ENCODE measurements at places on chromosomes 7 and 10.

DNA sequence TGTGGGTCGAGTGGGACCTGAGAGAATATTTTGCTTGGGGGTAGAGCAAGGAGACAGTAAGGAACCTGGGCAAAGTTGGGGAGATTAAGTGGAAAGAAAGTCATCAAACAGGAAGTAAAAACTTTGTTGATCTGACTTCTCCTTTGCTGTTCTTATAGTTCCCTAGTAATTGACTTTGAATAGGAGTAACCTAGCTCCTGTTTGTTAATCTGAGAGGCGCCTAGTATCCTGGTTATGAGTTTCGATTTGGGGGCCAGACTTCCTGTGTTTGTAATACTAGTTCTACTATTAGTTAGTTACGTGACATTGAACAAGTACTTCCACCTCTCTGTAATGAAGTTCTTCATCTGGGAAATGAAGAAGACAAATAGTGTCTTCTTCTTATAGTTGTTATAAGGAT lies 99.1 kb downstream of the ZNF365 start:
- no peak for DNase-seq

GRCh38 chr7:151899513-151900360 lies 22.8 kb upstream of the PRKAG2 start:
- no peak for DNase-seq

GRCh38 chr7:87541648-87542047 lies 59.0 kb downstream of the ABCB1 start:
- no peak for DNase-seq

DNA sequence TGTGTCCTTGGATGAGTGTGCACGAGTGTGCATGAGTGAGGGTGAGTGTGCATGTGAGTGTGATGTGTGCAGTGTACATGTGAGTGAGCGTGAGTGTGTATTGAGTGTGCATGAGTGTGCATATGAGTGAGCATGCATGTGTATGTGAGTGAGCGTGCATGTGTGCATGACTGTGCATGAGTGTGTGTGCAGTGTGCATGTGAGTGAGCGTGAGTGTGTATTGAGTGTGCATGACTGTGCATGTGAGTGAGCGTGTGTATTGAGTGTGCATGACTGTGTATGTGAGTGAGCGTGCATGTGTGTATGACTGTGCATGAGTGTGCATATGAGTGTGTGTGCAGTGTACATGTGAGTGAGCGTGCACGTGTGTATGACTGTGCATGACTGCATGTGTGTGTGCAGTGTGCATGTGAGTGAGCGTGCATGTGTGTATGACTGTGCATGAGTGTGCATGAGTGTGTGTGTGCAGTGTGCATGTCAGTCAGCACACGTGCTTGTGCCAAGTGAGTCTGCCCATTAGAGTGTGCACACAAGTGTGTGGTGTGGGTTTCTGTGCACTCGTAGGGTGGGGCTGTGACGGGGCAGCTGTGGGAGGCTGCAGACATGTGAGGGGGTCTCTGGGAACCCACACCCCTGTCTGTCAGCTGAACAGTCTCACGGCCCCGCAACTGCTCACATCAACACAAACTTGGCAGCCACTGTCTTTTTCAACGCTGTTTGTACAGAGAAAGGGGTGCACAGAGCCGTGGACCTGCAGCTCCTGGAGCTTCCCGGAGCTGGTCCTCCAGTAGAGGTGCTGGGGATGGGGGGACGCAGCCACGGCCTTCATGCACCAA lies 14.8 kb downstream of the FOXL3 start:
- no peak for DNase-seq

DNA sequence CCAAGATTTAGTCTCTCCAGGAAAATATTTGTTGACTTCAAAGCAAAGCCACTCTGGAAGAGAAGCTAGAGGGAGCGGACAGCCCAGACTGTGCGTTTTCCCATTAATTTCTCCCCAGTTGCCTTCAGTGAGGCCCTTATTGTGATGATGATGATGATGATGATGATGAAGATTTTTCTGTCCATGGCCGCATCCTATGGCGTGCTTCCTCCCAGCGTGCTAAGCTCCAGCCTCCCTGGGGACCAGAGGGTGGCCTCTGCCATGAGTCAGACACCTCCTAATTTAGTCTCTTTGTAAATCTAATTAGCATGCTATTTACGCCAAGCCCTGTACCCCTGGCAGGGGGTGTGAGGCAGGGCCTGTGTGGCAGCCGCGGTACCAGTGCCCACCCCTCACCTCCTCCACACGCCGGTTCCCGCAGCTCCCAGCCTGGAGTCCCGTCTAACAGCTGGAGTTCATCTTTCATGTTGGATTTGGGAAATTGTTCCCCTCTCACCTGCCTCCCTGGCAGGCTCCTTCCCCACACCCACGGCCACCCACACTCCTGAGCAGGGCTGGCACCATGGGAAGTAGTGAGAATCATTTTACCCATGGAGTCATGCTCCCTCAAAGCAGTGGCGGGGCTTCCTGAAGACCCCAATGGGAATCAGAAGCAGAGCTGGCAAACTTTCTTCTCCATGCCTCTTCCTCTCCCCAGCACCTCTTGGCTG lies 92.2 kb downstream of the C10orf105 start:
- DNase-seq, result no peak

GRCh38 chr10:71835671-71836595 lies 15.1 kb downstream of the PSAP start:
- peak; percentile 90 for DNase-seq

- no peak for DNase-seq
Measured at GRCh38 chr7:152115021-152115718, 89.7 kb downstream of the GALNT11 start.

- DNase-seq, result no peak
Measured at GRCh38 chr10:120048391-120048790, 155.9 kb downstream of the SEC23IP start.

- no peak for DNase-seq
Measured at GRCh38 chr7:16851829-16852228, 30.0 kb downstream of the AGR3 start.

GRCh38 chr7:70616821-70617220 lies 515.1 kb upstream of the GALNT17 start:
- no peak for DNase-seq

DNA sequence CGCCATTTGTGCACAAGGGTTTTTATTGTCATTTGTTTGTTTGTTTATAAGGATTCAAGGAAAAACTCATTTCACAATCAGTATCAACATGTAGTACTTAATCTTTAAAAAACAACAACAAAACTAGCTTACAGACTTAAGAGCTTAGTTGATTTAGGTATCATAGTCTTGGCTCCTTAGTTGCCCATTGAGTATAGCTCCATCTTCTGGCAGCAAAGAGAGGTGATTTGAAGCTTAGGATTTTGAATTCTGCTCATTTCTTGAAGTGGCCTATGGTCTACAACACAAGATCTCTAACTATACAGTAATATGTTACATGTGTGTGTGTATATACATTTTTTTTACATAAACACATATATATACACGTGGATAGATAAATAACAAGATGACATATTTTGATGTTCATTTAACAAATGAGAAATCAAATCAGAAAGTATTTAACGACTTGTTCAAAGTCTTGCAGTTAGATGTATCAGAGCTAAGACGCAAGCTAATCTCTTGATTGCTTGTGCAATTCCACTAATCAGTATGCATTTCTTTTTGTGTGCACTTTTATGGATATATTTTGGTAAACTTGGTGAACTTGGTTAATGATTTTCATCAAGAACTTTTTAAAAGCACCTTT lies 307.3 kb downstream of the CAMK1D start:
- peak; percentile 45 for DNase-seq

- no peak for DNase-seq
Measured at GRCh38 chr10:80579849-80580637, 42.3 kb downstream of the SH2D4B start.

DNA sequence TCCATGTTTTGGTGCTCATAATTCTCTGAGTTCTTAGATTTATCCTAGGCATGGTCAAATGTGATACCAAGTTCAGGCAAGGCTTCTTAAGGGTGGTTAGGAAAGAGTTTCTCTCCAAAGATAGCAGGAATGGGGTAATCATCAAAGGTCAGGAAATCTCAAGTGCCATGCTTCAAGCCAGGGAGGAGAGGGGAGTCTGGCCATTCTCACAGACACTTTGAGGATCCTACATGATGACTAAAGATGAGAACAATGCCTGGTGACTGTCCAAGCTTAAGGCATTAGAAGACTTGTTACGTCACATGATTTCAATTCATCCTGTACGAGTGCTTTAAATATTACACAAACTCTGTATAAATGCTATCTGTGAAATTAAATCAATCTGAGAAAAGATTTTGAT lies 59.4 kb downstream of the POM121L12 start:
- DNase-seq, result no peak

DNA sequence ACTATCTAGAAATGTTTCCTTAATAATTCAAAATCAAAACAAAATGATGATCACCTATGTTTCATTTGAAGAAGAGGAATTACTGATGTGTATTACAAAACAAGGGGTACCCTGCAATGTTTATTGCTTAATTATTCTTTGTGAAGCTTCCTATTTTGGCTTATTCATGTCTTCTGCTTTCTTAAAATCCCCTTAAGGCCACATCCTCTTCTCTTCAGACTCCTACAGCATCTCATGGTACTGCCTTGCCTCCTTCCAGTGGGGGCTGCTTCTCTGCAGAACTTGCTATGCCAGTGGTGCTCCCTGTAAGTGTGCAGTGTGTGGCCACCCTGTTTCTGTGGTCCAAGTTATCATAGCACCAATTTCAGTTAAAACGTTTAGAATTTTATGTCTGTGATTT lies 35.0 kb downstream of the CCDC146 start:
- peak; percentile 15 for DNase-seq

GRCh38 chr10:118810796-118811505 lies 56.2 kb upstream of the CACUL1 start:
- DNase-seq, result no peak

DNA sequence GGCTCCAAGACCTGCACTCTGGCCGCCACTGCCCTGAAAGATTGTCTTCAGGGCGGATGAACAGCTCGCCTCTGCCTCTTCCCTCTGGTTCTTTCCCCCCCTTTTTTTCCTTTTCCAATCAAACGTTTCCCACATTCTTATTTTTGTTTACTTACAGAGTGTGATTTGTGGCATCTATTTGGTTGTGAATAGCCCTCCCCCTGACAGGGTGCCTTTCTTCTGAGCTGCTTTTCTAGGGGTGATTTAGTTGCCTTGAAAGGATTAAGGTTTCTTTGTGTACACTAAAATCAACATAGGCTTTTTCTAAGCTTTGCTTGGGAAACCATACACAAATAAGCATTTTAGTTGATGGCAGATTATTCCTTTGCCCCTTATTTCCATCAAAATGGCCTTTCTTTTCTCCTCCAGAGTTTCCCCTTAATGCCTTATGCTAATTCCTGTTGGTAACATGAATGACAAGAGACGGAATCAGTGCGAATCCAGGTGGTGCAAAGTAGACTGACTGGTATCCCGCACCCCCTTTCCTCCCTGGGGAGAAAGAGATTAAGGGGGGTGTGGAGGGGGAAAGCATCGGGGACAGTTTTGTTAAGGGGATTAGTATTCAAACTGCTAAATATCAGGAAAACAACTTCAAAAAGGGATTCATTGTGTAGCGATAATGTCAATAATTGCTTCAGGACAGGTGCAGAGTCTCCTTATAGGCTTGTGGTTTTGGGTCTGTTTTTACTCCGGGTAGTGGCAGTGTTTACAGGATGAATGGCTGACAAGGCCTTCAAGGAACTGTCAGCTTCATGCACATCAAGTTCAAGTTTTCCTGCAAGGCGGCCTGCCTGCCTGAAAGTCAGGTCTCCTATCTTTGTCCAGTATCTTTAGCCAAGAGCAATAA lies 431.6 kb upstream of the GALNT17 start:
- DNase-seq, result no peak

- DNase-seq, result no peak
Measured at GRCh38 chr7:33642312-33642711, 263.0 kb upstream of the BMPER start.

DNA sequence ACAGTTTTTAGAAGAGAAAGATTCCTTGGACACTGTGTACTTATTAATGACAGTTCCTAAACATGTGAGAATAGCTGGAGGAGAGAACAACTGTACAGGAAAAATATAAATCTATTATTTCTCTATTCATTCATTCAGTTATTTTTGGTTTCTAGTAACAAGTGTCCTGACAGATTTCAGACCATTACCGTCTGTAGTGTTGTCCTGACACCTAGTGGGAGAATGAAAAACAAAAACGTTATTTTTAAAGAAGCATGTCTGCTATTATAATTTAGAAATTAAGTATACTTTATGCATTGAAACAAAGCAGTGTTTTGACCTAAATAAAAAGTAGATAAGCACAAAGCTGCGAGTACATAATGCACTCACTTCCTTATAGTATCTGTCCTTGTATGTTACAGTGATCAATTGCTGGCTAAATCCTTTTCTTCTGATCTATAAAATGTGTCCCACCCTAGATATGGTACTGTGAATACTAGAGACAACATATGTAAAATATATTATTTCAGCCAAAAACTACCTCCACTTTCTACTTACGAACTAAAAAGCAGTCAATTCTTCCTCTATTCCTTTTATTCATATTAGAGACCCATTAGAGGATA lies 575.6 kb downstream of the ARL4A start:
- DNase-seq, result peak; percentile 1

GRCh38 chr7:31921047-31921446 lies 149.2 kb downstream of the PDE1C start:
- DNase-seq, result no peak

DNA sequence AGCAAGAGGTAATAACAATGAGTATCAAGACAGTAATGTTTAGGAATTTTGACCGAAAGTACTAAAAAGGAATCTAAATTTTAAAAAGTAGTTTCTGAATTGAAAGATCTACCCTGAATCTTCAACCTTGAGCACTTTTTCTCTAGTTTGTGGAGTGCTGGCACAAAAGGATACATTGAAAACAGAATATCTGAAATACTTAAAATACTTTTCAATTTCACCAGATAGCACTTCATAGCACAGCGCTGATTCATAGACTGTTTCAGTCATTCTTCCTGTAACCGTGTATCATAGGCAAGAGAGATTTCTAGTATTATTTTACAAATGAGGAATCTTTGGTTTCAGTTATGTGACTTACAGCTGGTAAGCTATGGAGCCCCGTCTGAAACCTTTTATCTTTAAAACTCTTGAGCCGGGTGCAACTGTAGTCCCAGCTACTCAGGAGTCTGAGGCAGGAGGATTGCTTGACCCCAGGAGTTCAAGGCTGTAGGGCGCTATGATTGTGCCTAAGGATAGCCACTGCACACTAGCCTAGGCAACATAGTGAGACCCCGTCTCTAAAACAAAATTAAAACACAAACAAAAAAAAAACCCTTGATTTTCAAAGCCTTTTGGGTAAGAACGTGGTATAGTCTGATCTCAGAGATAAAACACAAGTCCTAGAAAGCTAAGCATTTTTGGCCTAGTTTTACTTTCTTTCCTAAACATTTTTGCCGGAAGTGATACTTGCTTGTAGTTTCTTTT lies 35.1 kb downstream of the FHIP2A start:
- no peak for DNase-seq

- DNase-seq, result no peak
Measured at GRCh38 chr7:19119870-19120486, 2.5 kb upstream of the TWIST1 start.

DNA sequence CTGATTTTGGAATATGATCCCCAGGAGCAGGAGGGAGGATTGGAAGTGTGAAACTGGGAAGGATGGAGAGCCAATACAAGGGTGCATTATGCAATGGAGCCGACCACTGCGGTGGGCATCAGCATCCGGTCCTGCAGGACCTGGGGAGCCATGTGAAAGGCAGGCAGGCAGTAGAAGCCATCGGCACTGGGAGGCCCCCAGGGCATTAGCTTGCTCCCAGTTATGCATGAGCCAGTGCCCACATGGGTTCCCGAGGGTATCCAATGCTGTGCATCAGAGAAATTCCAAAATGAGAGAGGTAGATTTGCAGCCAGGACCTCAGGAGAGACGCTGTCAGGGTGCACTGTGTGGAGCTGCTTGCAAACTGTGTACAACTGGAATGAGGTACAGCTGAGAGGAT lies 8.7 kb upstream of the KCP start:
- DNase-seq, result no peak

GRCh38 chr7:47455872-47456185 lies 126.1 kb downstream of the TNS3 start:
- no peak for DNase-seq

GRCh38 chr7:135930565-135931461 lies 46.3 kb downstream of the MTPN start:
- no peak for DNase-seq

Data from GM12864 (cell line).